Osteocyte (in vitro differentiated cells): ENCODE measurements at places on chromosomes 1 and 21.

DNA sequence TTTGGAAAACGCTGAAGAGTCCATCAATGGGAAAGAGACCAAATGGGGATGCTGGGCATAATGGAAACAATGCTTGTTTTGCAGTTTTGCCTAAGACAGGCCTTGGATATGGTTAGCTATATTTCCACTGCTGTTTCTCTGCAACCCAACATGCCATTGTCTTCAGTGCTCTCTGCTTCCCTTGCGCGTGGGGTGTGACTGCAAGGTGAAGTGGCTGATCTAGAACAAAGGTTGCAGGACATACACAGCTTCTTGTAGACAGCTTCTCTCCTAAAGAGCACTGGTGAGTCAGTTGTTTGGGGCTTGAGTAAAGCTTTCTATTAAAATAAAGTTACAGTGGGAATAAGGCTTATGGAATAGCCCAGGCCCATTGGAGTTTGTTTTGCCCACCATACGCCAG lies 33.0 kb downstream of the RUNX1 start:
- DNase-seq: peak; percentile 11

DNA sequence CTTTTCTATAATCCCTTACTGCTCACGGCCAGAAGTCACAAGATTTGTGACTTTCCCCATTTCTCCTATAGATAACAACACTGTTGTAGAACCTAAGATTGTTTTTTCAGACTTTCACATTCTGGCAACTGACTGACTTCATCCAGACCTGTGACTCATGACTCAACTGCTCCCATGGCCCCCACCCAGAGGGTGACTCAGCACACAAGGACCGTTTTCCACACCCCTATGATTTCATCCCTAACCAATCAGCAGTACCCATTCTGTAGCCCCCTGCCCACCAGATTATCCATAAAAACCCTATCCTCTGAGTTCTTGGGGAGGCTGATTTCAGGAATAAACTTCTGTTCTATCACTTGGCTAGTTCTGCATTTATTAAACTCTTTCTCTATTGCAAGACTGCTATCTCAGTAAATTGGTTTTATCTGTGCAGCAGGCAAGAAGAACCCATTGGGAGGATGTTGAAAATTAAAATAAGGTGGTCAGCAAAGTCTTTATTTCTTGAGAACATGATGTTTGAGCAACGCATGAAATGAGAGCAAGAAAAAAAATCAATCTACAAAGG lies 79.7 kb downstream of the NGF start:
- DNase-seq: no peak

GRCh38 chr1:3463408-3463863 lies 9.0 kb downstream of the ARHGEF16 start:
- DNase-seq: no peak

GRCh38 chr1:239909898-239910297 lies 181.8 kb upstream of the FMN2 start:
- DNase-seq: no peak

- no peak for DNase-seq
Observed at GRCh38 chr21:38486706-38487105, 11.6 kb downstream of the ERG start.

GRCh38 chr1:52601519-52601918 lies 652 bp upstream of the GPX7 start:
- DNase-seq: no peak

DNA sequence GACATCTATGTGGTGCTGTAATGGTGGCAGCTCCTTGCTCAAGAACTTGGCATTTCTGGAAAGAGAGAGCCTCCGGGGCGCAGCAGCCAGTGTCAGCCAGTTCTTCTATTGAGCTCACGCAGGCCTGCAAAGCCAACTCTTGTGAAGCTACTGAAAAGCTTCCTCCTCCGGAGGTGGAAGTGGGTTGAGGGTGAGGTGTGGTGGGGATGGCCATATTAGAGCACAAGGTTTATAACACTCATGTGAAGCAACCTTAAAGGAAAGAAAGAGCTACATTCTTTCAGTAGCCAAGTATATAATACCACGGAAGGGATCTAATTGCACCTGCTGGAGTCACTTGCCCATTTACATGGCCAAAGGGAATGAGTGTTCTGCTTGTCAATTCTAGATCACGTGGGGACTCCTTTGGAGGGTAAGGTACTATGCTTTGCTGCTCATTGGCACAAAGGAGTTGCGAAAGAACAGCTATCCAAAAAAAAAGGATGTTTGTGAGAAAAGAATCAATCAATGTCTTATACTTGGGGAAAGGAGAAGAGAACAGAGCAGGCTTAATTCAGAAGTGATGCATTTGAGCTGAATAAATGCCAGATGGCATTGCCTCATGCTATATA lies 18.3 kb upstream of the MAP10 start:
- DNase-seq: no peak

DNA sequence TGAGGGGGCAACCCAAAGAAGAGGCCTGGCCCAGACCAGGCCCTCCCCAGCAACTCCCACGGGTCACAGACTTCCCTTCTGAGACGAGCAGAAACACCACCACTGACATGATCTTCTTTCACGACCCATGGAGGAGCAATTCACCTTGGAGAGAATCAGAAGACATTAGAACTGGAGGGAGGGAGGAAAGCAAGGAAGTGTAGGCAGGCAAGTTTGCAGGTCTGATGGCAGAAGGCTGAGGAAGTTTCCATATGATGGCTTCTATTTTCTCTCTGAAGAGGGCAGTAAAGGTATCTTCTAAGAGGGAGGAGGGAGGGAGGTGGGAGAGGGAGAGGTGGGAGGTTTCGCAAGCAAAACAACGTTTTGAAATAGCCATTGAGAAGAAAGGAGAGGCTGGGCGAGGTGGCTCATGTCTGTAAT lies 1.4 kb upstream of the UBXN10 start:
- no peak for DNase-seq

DNA sequence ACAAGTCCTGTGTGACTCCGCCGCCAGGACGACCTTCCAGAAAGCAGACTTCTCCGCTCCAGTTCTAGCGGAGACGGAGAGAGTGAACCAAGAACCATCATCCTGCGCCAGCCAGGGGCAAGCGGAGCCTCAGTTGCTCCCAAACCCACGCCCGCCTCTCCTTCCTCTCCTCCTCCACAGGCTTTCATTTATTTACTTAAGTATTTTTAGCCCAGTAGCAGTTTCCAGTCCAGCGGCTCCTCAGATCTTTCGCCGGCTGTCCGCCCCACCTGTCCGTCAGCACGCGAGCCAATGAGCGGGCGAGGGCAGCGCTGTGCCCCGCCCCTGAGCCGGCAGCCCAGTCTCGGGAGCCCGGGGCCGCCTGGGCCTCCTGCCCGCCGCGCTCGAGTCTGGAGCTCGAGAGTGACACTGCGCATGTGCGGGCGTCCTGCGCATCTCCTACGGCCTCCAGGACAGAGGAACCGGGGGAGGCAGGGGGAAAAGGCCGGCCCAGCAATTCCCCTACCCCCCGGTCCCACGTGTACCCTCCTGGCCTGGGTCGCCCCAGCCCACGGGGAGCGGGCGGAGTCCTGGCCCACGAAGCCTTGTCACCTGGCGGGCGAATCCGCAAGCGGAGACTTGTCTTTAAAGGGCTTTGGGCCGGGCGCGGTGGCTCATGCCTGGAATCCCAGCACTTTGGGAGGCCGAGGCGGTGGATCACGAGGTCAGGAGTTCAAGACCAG lies at the start of gene FALEC:
FALEC (plus strand) TSS at position 425 of the 722 bp plus-strand sequence.
- DNase-seq: peak; percentile 99

DNA sequence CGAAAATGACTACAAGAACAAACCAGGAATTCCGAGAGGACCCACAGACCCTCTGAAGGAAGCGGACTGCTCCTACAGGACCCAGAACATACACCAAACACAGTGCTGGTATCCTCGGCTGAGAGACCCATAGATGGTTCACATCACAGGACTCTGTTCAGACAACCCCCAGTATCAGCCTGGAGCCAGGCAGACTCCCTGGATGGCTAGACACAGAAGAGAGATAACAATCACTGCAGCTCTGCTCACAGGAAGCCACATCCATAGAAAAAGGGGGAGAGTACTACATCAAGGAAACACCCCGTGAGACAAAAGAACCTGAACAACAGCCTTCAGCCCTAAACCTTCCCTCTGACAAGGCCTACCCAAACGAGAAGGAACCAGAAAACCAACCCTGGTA lies 434.0 kb upstream of the NR5A2 start:
- DNase-seq: no peak

GRCh38 chr1:85028151-85028550 lies 20.1 kb downstream of the MCOLN3 start:
- DNase-seq: no peak
